ENCODE measurements at places on chromosomes 12 and 14.

GRCh38 chr14:72514660-72515025 is 379.3 kb downstream of the DPF3 start:
- no peaks in the 10 kb centered on the region for H3K36me3 ChIP-seq
- H3K4me1 ChIP-seq: peaks cover 25% of the 10 kb centered on the region
- no peaks in the 10 kb centered on the region for H3K27me3 ChIP-seq

- H3K27me3 ChIP-seq: no peaks in the 10 kb centered on the region
- peaks cover 37% of the 10 kb centered on the region for H3K36me3 ChIP-seq
- no peak for ATAC-seq
- H3K4me1 ChIP-seq: peaks cover 23% of the 10 kb centered on the region
- H3K4me3 ChIP-seq: no peak overlapping the region
- H3K27ac ChIP-seq: no peak overlapping the region
Observed at GRCh38 chr12:47159348-47159747, 79.6 kb upstream of the AMIGO2 start.

DNA sequence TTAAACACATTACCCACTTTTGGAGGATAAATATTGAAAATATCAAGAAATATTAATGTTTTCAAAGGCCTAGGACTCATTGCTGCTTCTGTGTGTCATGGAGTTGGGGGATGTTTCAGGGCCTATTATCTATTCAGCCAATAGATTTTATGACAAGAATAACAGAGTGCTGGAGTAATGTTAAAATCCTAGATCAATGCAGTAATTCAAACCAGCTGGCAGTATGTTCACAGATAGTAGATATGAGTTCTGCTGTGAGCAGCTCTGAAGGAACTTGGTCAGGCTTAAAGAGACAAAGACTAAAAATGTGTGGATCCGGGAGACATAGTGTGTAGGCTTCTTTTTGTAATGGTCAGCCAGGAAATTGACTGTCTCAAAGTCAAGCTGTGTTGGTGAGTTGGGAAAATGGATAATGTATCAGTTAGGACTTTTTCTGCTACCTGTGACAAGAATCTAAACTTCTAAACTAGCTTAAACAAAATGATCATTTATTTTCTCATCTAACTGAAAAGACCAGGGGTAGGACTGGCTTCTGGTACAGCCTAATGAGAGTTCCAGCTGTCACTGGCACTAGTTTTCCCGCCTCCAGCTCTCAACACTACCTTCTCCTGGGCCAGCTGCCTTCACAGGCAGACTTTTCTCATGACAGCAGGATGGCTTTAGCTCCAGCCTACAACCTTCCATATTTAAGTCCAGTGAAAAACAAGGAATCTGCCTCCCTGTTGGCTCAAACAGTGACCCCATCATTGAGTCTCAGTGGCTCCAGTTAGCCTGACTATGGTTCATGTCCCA is 16.3 kb upstream of the POLR3B start:
- no peak overlapping the region for H3K4me3 ChIP-seq
- H3K27ac ChIP-seq: peak overlapping the region; percentile 52
- no peaks in the 10 kb centered on the region for H3K4me1 ChIP-seq
- H3K27me3 ChIP-seq: no peaks in the 10 kb centered on the region

DNA sequence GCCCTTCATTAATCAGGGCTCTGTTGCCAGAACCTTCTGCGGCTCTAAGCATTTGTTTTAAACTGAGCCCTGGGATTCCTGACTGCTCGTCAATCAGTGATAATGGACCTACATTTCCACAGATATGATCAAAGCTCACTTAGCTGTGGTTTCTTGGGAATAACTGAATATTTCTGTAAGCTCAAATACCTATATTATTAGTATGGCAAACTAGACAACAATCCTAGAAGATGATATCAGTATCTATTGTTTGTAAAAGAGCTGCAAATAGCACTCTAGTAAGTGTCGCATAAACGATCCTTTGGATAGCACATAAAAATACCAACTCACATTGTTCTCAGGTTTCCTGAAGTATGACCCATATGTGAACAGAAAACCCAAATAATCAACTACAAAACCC is 150.4 kb downstream of the PPM1H start:
- no peak overlapping the region for H3K27ac ChIP-seq
- no peaks in the 10 kb centered on the region for H3K27me3 ChIP-seq
- no peaks in the 10 kb centered on the region for H3K4me1 ChIP-seq
- no peak for ATAC-seq
- no peaks in the 10 kb centered on the region for H3K36me3 ChIP-seq
- H3K4me3 ChIP-seq: no peak overlapping the region

DNA sequence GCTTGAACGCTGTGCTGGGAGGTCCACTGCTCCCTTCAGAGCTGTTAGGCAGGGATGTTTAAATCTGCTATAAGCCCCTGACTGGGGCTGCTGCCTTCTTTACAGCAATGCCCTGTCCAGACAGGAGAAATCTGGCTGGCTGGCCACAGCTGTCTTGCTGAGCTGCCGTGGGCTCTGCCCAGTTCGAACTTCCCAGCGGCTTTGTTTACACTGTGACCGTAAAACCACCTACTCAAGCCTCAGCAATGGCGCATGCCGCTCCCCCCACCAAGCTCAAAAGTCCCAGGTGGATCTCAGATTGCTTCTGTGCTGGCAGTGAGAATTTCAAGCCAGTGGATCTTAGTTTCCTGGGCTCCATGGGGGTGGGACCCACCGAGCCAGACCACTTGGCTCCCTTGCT is 35.8 kb downstream of the CKAP4 start:
- H3K27ac ChIP-seq: no peak overlapping the region
- H3K27me3 ChIP-seq: peaks cover 38% of the 10 kb centered on the region
- no peak overlapping the region for H3K4me3 ChIP-seq

DNA sequence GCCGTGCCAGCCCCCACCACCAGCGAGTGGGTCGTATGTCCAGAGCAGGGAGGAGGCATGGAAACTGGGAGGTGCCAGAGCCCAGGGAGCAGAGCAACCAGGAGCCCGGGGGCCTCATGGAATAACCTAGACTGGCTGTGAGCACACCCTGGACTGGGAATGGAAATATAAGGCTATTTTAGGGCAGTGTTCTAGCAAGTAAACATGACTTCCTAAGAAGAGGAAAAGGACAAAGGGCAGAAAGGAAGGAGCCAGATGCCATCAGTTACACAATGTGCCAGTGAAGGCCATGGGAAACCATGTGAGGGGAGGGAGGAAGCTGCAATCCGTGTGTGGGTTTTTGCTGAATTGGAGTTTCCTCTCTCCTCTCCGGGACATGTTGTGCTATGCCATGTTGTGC is 18.7 kb upstream of the CPM start:
- H3K27ac ChIP-seq: no peak overlapping the region
- H3K27me3 ChIP-seq: no peaks in the 10 kb centered on the region
- ATAC-seq: no peak
- no peaks in the 10 kb centered on the region for H3K4me1 ChIP-seq
- no peak overlapping the region for H3K4me3 ChIP-seq

GRCh38 chr14:74019408-74020137 is 424 bp downstream of the BBOF1 start:
- no peaks in the 10 kb centered on the region for H3K36me3 ChIP-seq
- peaks cover 7% of the 10 kb centered on the region for H3K4me1 ChIP-seq
- H3K4me3 ChIP-seq: peak overlapping the region; percentile 96
- ATAC-seq: no peak
- H3K27me3 ChIP-seq: no peaks in the 10 kb centered on the region

GRCh38 chr12:65168681-65169319 is 583 bp upstream of the LEMD3 start:
- peaks cover 41% of the 10 kb centered on the region for H3K36me3 ChIP-seq
- H3K4me1 ChIP-seq: peaks cover 11% of the 10 kb centered on the region
- no peak overlapping the region for H3K4me3 ChIP-seq
- peak overlapping the region; percentile 97 for H3K27ac ChIP-seq
- ATAC-seq: no peak

GRCh38 chr14:29805415-29806123 is 122.1 kb downstream of the PRKD1 start:
- H3K4me3 ChIP-seq: no peak overlapping the region
- no peak for ATAC-seq
- H3K4me1 ChIP-seq: no peaks in the 10 kb centered on the region

- H3K4me3 ChIP-seq: peak overlapping the region; percentile 80
- H3K27ac ChIP-seq: peak overlapping the region; percentile 91
- peaks cover 36% of the 10 kb centered on the region for H3K4me1 ChIP-seq
- H3K36me3 ChIP-seq: no peaks in the 10 kb centered on the region
Observed at GRCh38 chr14:61179061-61179690, 102.0 kb downstream of the TMEM30B start.

GRCh38 chr14:70917633-70918032 is 10.4 kb downstream of the PCNX1 start:
- peak overlapping the region; percentile 18 for H3K27ac ChIP-seq
- peaks cover 22% of the 10 kb centered on the region for H3K36me3 ChIP-seq
- no peaks in the 10 kb centered on the region for H3K27me3 ChIP-seq
- ATAC-seq: no peak
- H3K4me3 ChIP-seq: peak overlapping the region; percentile 52

DNA sequence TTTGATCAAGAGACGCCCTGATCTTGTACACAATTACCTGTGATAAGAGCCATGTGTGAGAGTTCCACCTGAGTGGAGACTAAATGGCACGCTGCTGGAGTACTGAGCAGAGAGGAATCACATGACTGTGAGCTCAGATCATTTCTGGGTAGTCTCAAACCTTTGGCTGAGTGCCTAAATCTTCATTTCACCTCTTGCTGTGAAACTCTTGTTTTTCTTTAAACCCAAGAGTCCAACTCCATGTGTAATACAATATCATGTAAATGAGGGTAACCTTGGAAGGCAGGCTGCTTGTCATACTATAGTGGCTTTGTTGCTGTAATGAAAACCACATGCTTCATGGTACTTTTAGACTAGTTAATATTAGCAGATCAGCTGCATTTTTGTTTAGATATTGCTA is 156.9 kb downstream of the CAND1 start:
- no peak for ATAC-seq
- no peaks in the 10 kb centered on the region for H3K4me1 ChIP-seq
- H3K27ac ChIP-seq: no peak overlapping the region
- H3K4me3 ChIP-seq: no peak overlapping the region
- peaks cover 12% of the 10 kb centered on the region for H3K27me3 ChIP-seq

GRCh38 chr12:13218641-13219040 is 22.1 kb downstream of the EMP1 start:
- H3K36me3 ChIP-seq: peaks cover 32% of the 10 kb centered on the region
- H3K27me3 ChIP-seq: peaks cover 4% of the 10 kb centered on the region
- H3K27ac ChIP-seq: no peak overlapping the region
- no peak for ATAC-seq

DNA sequence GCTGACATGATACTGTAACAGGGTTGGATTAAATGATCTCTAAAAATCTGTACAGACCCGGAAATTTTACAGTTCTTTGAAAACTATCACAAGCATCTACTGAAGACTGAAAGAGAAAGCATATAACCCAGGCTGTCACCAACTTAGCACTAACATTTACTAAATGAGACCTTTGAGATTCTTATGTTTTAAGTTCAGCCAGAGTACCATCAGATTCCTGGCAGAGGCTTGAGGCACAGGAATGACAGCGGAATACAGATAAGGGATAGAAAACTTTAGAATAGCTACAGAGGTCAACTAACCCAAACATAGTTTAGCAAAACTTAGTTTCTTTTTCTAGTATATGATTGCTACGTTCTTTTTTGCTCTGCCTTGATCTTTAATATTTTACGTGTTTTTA is 91.6 kb upstream of the FERMT2 start:
- H3K27me3 ChIP-seq: no peaks in the 10 kb centered on the region
- H3K36me3 ChIP-seq: peaks cover 100% of the 10 kb centered on the region
- ATAC-seq: no peak

GRCh38 chr12:131923260-131923659 is 5.8 kb upstream of the PUS1 start:
- H3K4me3 ChIP-seq: no peak overlapping the region
- H3K27ac ChIP-seq: no peak overlapping the region
- no peaks in the 10 kb centered on the region for H3K36me3 ChIP-seq
- H3K27me3 ChIP-seq: no peaks in the 10 kb centered on the region

GRCh38 chr14:86654558-86655184 is 1124.7 kb downstream of the FLRT2 start:
- no peak overlapping the region for H3K27ac ChIP-seq
- H3K36me3 ChIP-seq: no peaks in the 10 kb centered on the region
- ATAC-seq: no peak
- H3K4me3 ChIP-seq: no peak overlapping the region

- peak overlapping the region; percentile 96 for H3K27ac ChIP-seq
- no peaks in the 10 kb centered on the region for H3K27me3 ChIP-seq
- no peaks in the 10 kb centered on the region for H3K36me3 ChIP-seq
Observed at GRCh38 chr14:75292886-75293285, 14.3 kb downstream of the FOS start.

DNA sequence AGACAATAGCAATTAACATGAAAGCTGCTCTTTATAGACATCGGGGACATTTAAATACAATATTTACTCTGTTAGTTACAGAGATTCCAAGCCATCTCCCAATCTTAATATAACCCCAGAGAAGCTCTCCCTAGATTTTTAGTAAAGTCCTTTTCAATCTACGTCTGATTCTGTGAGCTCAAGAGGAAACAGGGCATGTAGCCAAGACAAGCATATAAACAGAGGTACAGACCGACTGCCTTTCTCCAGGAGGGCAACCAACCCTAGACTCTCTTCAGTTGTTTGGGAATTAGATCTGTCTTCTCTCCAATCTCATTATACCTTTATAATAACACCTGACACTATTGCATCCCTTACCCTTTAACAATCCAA is 57.4 kb downstream of the TMTC1 start:
- H3K27ac ChIP-seq: no peak overlapping the region
- H3K27me3 ChIP-seq: peaks cover 10% of the 10 kb centered on the region
- no peaks in the 10 kb centered on the region for H3K4me1 ChIP-seq
- ATAC-seq: no peak
- no peaks in the 10 kb centered on the region for H3K36me3 ChIP-seq
- H3K4me3 ChIP-seq: no peak overlapping the region

DNA sequence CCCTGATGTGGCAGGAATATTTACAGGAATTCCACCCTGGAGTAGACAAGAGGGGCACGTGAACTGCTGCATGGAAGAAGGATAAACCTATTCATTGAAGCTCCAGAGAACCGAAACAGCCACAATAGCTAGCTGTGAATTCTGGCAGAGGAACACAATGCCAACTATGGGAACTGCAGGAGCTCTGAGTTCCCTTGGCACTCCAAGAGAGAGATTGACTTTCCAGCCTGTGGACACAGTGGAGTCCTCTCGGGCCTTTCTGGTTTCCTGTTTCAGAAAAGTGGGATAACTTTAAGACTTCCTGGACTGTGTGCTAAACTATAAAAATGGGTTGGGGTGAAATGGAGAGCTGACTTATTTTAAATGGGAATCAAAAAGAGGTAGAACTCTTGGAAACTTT is 11.9 kb downstream of the CACNA2D4 start:
- H3K4me3 ChIP-seq: no peak overlapping the region
- H3K27ac ChIP-seq: no peak overlapping the region
- H3K36me3 ChIP-seq: no peaks in the 10 kb centered on the region
- no peaks in the 10 kb centered on the region for H3K4me1 ChIP-seq
- H3K27me3 ChIP-seq: peaks cover 5% of the 10 kb centered on the region

- H3K36me3 ChIP-seq: no peaks in the 10 kb centered on the region
- no peak for ATAC-seq
- no peak overlapping the region for H3K27ac ChIP-seq
- H3K27me3 ChIP-seq: no peaks in the 10 kb centered on the region
- H3K4me1 ChIP-seq: no peaks in the 10 kb centered on the region
Observed at GRCh38 chr12:126349383-126349782, 1284.1 kb downstream of the AACS start.

All from activated T-helper 17 cell treated with anti-CD3 and anti-CD28 coated beads, Interleukin-2, amount 50 U/mL, for 72 hours (primary cell).